Body of pancreas (tissue), 4 donors: ENCODE measurements at places on chromosomes 5 and 9. TPM values are rescaled to one million over a fixed set of nuclear protein-coding genes. Genes with fewer than 3 reads are reported as not detected.
A peak's percentile ranks its signal among the peaks of the same experiment; 100 is the strongest.

Gene ARHGEF39
- total RNA-seq = 0.26 TPM

Gene STRBP
- 11.5 TPM for total RNA-seq

Gene NCS1
- 4.3 TPM for total RNA-seq

Gene ZNF658
- 3.9 TPM for total RNA-seq

- DNase-seq = peak; percentile 15
Measured at GRCh38 chr9:105216440-105217178, 27.8 kb upstream of the SLC44A1 start.

DNA sequence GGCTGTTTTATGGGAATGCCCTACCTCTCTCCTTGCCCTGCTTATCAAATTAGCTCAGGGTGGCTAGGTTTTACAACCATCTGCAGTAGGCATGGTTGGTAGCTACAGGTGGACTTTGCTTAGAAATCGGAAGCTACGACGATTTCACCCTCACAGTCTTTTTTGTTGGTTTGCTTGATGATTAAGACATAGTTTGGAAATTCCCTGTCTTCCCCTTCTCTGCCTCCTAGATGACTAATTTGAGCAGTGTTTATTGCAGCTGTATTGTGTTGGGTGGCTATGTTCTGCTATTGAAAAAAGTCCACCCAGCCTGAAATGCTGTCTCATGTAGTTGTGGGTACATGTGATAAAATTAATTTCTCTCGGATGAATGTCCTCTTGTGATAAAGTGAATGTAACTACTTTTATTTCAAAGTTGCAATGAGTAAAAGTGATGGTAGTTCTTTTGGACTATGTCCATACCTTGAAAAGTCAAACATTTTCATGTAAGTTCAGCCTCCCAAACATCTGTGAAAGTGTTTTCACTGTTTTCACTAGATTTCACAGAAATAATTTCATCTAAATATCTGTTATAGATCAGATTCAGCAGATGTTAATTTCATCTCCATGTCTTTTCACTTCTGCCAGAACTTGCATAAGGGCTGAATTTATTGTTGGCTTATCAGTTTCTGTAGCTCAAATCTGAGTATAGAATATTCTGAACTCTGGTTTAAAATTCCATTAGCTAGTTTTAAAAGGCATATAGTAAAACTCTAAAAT lies 37.3 kb upstream of the FYB1 start:
- DNase-seq = no peak

DNA sequence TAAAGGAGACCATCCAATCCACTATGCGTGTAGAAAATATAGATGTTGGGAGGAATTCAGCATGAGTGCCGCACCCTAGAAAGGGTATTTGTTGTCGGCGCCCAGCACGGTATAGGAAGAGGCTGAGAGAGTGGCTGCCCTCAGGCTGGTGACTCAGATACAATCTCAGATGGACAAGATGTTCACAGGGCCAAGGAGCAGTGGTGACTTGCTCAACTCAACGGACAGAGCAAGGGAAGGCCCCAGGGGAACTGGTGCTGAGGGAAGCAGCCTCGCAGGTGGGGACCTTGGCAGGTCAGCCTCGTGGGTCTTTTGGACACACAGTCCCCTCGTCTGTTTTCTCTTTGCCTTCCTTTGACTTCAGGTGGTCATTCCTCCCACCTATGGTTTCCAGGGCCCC lies 28.0 kb upstream of the IRX2 start:
- DNase-seq = no peak

DNA sequence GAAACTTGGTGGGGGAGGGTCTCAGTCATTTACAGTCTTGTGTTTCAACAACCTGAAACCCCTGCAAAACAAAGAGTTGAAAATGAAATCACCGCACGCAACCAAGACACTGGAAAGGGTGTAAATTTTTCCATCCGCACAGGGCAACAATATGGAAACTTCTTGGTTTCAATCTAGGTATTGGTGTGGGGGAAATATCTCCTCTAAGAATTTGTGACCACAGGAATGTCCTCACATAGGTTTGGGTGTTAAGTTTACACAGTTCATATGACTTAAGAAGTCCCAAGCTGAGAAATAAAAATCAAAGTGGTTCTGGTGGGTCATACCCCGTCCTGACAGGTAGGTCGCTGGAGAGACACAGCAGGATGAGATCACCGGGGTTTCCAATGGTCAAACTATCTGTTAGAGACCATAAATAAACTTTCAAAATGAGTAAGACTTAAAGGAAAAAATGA lies 51.9 kb upstream of the PIP5K1B start:
- no peak for DNase-seq
